ENCODE measurements at places on chromosomes 1 and 21.

- DNase-seq = no peak
Measured at GRCh38 chr1:15172405-15173259, 19.1 kb downstream of the TMEM51 start.

DNA sequence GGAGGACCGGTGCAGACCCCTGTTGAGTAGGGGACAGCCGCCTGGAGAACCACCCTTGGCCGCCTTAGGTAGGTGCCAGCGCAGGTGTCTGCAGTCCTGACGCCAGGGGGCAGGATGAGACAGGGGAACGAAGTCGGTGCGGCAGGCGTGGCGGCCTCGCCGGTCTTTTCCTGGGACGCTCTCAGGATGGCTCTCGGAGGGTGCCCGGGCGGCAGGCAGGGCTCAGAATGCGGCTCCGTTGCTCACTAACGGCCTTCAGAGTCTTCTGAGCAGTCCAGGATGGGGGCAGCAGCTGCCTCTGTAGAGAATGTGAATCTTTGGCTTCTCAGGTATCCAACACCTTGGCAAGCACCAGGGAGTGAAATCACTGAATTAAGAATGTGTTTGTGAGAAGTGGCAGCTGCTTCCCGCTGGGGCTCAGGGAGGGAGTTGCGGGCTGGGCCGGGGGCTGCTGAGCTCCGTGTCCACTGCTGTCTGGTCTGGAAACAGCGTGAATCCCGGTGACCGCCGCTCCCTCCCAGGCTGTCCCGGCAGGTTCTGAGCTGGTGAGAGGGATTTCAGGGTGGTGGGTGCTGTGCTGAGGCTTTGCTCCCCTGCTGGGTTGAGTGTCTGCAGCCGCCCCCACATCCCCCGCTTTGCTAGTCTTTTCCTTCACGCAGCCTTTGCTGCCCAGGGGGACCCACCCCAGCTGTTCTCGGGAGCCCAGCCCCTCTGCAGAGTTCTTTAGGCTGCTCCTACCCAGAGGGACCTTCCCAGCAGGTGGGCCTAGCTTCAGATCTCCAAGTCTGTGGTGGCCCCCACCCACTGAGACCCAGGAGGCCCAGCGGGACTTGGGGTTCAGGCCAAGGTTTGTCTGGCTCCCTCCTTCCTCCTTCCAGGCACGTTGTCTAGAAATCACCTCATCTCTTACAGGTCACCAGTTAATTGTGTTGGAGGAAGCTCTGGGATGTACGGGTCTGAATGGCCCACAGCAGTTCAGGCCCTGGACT, 11.1 kb upstream of the C1orf174 start:
- DNase-seq = no peak

GRCh38 chr1:87794788-87795614, 466.3 kb downstream of the LMO4 start:
- DNase-seq = peak; percentile 81

GRCh38 chr1:54111624-54112023, 41.2 kb downstream of the CDCP2 start:
- DNase-seq = no peak

GRCh38 chr1:239574112-239574511, 187.7 kb downstream of the CHRM3 start:
- no peak for DNase-seq

GRCh38 chr1:58964428-58964827, 180.6 kb upstream of the JUN start:
- DNase-seq = no peak

DNA sequence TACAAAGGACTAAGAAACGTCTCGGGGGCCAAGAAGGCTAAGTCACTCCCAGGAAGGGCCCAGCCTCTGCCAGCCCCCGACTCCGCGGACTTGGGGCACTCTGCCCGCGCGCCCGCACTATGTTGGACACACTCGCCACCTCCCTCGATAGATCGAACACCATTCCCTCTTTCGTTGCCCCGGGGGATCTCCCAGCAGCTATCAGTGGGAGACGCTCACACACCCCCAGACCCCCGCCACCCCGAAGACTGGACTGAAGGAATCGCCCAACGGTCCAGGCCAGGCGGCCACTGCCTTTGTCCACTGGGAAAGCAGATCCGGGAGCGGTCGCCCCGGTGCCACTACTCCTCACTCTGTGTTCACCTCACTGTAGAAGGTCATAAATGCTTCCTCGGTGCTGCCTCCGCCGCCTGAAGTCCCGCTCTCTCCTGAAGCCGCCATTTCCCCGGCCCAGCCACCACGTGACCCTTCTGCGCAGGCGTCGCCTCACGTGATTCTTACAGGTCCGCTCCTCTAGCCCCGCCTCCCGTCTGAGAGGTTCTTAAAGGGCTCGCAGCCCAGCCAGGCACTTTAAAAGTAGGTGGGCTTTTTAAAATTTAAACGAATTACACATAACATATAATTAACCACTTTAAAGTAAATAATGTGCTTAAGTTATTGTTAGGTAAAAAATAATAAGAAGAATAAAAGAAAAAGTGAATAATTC, at the start of gene DNAJC8:
Gene DNAJC8 (minus strand): TSS at position 472 of the 706 bp plus-strand sequence. CDS start 31 bp downstream, at position 441.
- no peak for DNase-seq

DNA sequence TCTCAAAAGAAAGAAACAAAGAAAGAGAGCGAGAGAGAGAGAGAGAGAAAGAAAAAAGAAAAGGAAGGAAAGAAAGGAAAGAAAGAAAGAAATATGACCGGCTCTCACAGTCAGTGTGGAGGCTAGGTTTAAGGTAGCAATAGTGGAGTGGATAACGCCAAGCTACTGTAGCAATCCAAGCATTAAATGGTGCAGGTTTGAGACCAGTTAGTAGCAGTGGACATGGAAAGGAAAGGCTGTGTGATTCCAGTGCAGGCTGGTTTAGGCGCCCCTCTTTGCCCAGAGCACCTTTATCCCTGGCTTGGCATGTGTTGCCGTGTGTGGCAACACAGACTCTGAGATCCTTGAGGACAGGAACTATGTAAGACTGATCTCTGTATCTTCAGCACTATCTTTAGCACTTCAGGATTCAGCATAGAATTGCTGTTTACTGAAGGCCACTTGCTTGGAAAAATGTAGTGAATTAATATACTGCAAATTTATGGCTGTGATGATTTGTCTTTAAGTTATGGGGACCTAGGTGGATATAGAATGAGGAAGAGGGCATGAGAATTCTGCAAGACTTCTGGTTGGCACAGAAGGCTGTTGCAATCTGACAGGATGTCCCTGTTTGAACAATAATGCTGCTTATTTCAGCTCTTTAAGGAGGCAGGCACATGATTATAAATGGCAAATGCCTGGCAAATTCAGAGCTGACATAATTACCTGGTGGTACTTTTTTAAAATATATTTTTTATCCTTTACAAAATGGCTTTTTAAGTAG, 10.8 kb upstream of the OSBPL9 start:
- no peak for DNase-seq

DNA sequence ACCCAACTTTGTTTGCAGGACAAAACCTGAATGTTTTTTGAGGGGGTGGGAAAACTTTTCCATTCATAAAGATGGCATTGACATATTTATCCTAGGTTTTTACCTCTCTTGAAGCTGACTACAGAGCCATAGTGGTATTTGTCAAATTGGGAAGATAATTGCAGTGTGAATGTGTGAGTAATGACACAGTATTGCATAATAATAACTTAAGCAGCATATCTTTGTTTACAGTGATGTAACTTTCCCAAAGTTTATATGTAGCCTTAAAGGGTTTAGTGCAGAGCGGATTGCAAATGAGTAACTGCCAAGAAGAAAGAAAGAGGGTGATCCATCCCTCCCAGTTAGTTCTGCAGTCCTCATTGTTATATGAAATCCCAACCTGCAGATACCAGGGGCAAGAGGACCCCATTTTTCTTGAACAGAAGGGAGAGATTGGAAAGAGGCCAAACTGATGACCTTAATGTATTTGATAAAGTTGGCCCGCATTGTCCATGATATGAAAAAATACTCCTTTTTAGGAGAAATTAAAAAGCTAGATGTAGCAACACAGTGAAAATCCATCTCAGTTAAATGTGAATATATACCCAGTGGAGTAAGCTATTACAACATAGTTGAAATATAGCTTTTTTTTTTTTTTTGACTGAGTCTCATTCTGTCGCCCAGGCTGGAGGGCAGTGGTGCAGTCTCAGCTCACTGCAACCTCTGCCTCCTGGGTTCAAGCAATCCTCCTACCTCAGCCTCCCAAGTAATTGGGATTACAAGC, 23.7 kb upstream of the NFIA start:
- DNase-seq = no peak

- DNase-seq = no peak
Measured at GRCh38 chr1:81838600-81839218, 38.0 kb downstream of the ADGRL2 start.

GRCh38 chr1:22030473-22030872, 22.0 kb upstream of the CDC42 start:
- no peak for DNase-seq

GRCh38 chr1:34362949-34363348, 186.2 kb downstream of the C1orf94 start:
- no peak for DNase-seq

- no peak for DNase-seq
Measured at GRCh38 chr1:44031252-44032169, at the start of gene SLC6A9. Gene SLC6A9, minus strand, starts transcription at chr1:44031462. Its CDS starts 7,185 bp downstream, at chr1:44024277.

DNA sequence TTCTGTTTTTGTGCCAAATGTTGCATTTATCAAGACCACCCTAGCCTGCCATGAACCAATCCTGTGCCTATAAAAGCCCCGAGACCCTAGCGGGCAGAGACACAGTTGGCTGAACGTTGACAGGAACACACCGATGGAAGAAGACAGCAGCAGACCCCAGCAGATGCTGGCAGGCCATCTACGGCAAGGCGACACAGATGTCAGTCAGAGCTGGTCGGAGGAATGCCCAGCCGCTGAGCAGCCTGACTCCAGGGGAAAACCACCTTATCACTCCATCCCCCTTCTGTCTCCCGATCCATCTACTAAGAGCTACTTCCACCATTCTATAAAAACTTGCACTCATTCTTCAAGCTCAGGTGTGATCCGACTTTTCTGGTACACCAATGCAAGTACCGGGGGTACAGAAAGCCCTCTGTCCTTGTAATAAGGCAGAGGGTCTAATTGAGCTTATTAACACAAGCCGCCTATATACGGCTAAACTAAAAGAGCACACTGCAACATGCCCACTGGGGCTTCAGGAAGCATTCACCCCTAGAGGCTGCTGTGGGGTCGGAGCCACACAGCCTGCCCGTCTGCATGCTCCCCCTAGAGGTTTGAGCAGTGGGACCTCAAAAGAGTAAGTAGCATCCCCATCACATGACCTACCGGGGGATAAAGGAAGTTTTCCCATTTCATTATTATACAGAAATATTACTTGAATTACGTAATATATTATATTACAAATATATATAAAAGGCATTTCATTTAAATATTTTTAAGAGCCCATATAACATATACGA, 1156.3 kb upstream of the B3GALT2 start:
- no peak for DNase-seq

GRCh38 chr1:41619511-41620364, 135.3 kb upstream of the EDN2 start:
- DNase-seq = no peak

DNA sequence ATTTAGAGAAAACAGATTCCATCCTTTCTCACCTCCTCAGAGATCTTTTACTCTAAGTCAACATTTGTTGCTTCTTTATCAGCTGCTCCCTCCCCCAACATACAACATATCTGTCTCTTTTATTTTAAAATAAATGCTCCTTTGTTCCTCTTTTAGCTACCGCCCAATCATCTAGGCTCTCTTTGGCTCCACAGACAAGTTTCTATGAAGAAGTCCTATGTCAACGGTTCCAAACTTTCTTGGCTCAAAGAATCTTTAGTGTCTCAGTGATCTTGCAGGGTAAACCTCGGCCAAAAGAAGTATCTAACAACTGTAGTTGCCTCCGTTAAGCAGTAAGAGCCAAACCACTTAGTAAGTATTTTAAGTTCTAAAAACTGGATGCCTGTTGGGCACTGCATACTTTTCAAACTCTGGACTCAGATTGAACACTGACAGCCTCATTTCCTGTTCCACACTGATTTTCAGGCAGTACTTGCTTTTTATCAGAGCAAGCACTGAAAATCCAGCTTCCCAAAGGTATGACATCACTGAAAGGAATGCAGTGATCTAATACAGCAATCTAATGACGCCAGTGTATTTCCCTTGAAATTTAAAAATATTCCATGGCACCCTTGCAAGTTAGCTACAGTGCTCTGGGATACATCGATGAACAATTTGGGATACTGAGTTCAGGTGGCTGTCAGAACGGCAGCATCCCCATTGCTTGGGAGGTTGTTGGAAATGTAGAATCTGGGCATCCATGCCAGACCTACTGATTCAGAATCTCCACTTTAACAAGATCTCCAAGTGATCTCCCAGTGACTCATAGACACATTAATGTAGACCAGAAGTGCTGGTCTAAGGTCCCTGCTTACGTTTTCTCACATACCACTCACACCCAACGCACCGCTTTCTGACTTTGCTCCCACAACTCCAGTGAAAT, 26.8 kb downstream of the EGLN1 start:
- DNase-seq = peak; percentile 98

- DNase-seq = no peak
Measured at GRCh38 chr1:54885237-54885679, 1.7 kb downstream of the DHCR24 start.

DNA sequence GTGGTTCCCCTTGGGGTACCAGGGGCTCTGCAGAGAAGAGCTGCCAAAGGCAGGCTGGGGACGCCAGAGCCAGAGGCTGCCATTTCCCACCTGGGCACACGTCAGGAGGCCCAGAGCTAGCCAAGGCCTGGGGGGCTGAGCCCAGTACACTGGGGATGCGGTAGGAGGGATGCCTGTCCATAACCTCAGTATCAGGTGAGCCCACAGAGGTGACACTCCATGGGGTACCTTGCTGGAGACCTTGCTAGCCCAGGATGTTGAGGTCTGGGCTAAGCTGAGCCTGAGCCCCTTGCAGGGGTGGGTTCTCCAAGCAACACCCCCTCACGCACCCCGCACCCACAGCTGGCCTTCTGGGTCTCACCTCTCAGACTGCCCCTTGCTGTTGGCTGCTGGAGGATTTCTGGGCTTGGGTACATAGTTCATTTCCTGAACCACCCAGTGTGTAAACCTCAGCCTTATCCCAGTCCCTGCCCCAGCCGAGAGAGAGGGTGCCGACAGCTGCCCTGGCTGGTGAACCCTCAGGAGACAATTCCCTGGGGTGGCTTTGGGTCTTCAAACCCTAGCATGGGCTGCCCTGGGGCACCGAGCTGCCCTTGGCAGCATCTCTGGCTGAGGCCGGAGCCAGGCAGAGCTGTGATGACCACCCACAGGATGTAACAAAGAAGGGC, 92.5 kb upstream of the VAMP3 start:
- DNase-seq = no peak

- DNase-seq = no peak
Measured at GRCh38 chr1:28887419-28887834, 26.9 kb upstream of the EPB41 start.

GRCh38 chr1:247079141-247079874, 697 bp upstream of the ZNF670 start:
- DNase-seq = no peak

DNA sequence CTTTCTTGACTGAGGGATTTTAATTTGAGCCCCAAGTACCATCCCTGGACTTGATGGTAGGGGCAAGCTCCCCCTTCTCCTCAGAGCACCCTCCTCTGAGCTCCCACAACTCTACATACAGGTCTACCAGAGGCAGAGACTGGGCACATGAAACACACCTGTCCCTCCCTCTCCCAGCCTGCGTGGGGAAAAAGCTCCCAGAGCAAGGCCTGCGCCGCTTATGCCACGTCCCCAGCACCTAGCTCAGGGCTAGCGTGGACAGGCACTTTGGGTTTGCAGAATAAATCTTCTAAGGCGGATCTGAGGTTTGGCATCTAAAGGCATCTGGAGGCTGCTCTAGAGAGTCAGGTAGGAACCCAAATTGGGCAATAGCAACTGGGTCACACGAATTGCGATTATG, 7.5 kb upstream of the KNCN start:
- DNase-seq = no peak
